Globus pallidus (tissue), 1 donor: ENCODE measurements at places on chromosomes 3 and 15.
A peak's percentile ranks its signal among the peaks of the same experiment; 100 is the strongest.

DNA sequence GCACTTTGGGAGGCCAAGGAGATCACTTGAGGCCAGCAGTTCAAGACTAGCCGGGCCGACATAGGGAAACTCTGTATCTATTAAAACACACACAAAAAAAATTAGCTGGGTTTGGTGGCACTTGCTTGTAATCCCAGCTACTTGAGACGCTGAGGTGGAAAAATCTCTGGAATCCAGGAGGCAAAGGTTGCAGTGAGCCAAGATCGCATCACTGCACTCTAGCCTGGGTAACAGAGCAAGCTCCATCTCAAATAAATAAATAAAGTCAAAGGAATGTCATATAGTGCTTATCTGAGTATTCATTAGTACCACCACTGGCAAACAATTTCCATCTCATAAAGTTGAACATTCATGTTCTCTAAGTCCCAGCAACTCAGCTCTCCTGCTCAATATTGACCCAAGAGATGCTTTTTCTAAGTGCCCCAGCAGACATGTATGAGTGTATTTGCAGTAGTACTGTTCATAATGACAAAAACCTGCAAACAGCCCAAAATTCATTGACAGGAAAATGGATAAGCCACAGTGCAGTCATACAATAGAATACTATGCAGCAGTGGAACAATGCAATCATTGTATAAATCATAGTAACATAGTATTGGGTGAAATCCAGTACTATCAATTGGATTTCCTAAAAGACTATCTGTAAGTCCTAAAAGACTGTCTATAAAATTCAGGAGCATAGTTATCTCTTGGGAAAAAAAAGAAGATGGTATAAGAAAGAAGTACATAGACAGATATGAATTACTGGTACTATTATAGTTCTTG is 751.5 kb upstream of the LMCD1 start:
- peak; percentile 48 for DNase-seq

- no peak for DNase-seq
These were observed 275.6 kb downstream of the ZNF621 start for GRCh38 chr3:40800343-40800742.

GRCh38 chr15:44489464-44489863 is 47.5 kb upstream of the EIF3J start:
- no peak for DNase-seq

- DNase-seq, result no peak
These were observed 706.3 kb downstream of the PDCD6IP start for GRCh38 chr3:34504775-34505174.

DNA sequence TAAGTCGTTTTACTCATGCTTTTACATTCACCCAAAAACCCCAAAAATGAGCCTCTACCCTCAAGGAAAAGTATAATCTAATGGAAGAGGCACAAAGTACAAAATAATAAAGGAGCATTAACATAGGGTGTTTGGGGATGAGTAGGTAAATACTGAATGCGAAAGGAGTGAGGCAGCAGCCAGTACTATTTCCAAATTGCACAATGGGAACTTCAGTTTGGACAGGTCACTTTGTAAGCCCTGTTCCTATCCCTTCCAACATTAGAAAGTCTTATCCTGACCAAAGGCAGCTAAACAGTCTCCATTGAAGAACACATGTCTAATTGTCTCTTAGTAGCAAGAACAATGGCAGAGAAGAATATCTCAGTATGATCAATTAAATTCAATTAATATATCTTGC is 728.3 kb downstream of the GBE1 start:
- DNase-seq, result no peak

DNA sequence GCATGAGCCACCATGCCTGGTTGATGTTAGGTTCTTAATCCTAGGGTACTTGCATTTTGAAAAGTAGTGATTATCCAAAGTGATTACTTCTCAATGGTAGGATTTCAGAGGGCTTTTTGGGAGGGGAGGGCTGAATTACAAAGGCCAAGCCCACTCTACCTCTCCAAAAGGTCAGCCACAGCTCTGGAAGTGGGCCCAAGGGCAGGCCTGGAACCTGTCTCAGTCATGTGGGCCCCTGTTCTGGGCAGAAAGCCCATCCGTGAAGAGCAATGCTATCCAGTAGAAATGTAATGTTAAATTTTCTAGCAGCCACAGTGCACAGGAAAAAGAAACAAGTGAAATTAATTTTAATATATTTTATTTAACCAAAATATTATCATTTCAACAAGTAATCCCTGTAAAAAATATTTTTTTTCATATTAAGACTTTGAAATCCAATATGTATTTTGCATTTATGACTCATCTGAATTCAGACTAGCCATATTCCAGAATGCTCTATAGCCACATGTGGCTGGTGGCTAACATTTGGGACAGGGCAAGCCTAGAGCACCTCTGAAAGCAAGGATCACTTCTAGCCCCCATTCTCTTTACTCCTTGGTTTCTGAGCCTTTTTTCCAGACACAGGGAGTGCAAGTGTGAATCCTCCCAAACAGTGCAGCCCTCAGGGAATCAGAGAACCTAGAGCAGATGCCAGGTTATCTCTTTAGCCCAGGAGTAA is 16.8 kb downstream of the RFT1 start:
- DNase-seq, result no peak

DNA sequence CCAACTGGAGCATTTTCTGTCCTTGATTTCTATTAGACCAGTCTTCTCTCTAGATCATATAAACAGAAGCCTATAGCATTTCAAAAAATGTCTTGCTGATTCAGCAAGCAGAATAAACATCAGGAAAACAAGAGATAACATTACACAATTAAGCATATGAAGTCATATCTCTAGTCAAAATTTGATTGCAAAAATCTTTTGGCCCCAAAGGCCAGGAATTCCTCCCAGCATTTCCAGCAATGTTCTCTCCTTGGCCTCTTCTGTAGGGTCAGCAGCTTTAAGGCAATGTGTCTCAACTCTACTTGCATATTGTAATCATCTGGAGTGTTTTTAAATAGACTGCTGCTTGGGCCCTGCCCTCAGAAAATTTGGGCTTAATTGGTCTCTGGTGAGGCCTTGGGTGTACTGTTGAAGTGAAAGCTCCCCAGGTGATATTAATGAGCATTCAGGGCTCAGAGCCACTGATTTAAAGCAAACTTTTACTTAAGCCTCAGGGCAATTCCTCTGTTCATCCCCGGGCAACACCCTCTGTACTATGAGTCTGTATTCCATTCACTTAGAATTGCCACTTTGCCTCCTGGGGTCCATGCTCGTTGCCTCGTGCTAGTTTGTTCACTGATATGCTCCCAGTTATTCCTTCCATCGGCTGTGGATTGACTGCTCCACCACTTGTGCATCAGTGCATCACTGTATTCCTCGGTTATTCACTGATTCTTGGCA is 1072.6 kb downstream of the ROBO2 start:
- no peak for DNase-seq

- no peak for DNase-seq
These were observed 23.4 kb downstream of the KIF7 start for GRCh38 chr15:89631902-89632264.

DNA sequence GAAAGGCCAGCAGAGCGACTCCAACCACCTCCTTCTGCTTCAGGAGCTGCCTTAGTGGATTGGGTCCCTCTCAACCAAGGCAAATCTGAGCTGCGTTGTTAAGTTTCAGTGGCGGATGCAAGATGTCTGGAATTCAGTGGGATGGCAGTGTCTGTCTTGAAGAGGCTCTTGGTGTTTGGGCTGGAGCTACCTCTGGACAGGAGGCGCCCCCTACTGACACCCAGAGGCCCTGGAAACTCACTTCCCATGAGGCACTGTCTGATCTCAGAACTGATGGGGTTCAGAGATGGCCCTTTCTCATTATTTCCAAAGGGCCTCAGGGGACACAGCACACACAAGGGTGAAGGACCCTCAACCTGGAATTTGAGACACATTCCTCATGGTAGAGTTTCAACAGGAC is 6.0 kb upstream of the SLC28A1 start:
- DNase-seq, result peak; percentile 63

DNA sequence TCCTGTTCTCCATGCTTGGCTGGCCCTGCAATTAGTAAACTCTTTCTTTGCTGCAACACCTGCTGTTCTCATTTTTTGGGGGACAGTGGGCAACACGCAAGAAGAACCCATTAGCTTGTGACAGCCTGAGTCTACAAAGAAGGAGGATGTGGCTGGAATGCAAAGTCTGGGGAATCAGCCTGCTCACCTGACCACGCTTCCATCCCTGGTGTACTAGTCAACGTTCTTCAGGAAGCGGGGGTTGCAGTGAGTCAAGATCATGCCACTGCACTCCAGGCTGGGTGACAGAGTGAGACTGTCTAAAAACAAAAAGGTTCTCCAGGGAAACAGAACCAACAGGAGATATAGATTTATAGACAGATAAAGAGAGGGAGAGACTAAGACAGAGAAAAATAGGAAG is 27.7 kb upstream of the KBTBD12 start:
- no peak for DNase-seq

DNA sequence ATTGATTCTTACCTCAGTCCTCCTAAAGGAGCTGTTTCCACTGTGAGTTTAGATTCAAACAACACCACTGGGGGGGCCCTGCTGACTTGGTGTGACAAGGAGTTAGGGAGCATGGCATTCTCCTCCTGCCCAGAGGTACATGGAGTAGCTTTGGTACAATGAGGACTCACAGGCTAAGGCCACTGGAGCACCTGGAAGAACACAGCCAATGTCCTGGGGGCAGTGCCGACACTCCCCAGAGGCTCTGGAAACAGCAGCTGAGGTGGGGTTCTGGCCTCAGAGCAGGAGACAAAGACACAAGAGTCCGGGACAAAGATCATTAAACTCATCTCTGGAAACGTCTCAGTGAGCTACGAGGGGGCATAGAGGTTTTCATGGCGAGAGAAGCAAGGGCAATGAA is 69.7 kb upstream of the POMGNT2 start:
- DNase-seq, result no peak

DNA sequence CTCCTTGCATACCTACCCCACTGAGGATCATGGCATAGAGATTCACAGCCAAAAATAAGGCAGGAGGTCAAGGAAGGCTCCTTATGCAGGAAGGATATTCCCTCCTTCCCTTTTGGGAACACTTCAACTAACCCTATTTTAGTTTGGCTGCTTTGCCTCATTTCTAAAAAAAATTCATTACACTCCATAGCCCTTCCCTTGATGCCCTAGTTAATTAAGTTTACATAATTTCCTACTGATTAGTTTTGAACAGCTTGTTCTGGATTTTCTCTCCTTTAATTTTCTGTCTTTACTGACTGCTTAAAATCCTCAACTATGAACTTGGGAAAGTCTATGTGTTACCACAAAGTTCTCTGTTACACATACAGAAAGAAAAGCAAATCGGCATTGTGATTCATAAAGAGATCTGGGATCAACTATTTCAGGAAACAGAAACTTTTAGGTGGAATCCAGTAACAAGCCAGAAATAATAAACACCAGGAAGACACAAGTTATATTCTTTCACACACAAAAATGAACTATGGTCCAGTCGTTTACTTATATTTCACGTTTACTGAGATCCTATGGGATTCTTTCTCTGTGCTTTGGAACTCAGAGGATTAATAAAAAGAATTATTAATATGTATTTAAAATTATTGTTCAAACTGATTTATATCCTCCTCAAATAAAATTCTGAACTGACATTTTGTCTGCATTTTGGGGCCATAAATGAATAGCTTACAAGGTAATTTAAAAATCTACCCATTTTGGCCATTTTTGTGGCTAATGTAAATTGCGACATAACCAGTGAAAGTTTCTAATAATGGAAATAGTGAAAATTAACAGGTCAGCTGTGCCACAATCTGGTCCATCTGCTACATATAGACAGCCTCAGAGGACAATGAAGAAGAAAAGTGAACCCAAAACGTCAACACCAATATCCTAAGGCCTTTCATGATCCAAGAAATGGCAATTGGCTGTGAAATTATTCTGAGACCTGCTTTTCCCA is 113.8 kb downstream of the FRMD5 start:
- DNase-seq, result no peak

GRCh38 chr3:71107926-71108325 is 475.6 kb downstream of the FOXP1 start:
- DNase-seq, result no peak

GRCh38 chr15:96720656-96721055 is 390.2 kb downstream of the NR2F2 start:
- no peak for DNase-seq

DNA sequence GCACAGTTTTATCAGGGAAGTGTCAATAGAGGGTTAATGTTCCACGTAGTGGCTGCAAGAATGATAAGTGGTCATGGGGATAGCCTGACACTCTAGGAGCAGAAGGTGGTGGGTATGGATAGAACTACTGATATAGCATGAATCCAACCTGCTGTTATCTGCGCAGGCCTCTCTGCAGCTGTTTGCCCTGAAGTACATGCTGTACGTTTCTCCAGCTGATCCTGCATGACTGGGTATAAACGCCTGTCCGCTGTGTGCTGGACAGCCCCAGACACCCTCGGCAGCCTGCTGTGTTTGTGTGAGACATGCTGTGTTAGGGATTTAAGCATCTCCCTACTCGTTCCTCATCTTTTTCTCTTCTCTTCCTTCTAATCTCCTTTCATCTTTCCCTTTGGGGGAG is 87.1 kb downstream of the LPP start:
- peak; percentile 52 for DNase-seq

DNA sequence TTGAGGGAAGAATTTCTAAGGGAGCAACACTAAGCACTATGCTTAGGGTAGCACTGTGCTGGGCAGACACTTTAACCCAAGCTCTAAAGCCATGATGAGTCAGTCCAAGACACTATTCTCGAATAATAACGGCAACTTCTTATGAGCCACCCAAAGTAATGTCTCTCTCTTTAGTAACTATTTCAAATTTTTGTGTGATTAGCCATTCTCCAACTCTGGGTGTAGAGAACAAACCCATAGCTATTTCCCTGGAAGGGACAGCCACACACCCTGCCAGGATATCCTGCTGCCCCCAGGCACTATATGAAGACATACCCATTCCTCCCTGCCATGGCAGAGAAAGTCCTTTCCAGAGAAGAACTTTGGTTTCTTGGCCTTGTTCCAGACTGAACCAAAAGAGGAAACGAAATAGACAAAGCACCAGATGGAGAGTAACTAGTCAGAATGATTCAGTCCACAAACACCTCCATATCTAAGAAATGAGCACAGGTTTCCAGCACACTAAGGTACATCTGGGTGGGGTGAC is 384.9 kb upstream of the THBS1 start:
- no peak for DNase-seq

DNA sequence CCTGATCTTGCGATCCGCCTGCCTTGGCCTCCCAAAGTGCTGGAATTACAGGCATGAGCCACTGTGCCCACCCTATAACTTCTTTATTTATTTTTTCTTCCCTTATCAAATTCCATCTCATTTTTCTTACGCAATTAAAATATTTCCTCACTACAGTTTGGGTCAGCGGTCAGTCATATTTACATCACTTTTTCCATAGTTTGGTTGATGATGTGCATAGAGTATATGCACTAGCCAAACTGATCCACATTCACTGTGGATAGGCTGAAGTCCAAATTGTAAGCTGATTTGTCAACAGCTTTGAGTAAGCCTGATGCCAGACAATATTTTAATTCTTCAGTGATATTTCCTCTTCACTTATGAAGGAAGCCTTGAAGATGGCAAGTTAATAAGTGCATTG is 256.3 kb downstream of the TIGIT start:
- DNase-seq, result no peak

DNA sequence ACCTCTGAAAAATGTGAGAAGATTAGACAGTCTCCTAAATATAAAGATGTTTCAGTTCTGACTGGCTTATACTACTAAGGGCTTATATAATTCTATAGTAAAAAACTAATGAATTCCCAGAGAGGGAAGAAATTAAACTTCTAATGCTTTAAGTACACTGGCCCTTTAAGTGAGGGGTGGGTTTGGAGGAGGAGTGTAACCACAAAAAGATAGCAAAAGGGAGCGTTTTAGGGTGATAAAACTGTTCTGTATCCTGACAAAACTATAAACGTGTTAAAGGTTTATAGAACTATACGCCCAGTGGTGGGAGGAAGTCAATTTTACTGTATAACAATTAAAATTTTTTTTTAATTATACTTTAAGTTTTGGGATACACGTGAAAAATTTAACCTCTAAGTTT is 45.8 kb downstream of the CEP152 start:
- DNase-seq, result no peak
